ENCODE measurements at places on chromosomes 7 and 10.

DNA sequence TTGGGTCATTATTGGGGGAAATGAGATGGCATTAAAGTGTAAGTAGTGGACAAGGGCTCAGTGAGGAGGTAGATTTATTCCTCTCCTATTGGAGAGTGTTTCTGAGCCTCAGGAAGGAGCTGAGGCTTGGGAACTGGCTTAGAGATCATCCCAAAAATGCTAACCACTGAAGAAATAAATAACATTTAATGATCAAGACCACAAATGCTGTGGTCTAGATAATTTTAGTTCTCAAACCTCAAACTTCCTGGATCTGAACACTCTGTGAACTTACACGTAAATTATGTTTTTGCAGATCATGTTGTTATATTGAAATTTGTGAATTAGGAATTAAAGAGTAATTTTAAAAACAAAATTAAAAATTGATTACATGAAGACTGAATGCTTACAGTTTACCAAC is 27.3 kb downstream of the MDFIC start:
- no peaks in the 10 kb centered on the region for H3K27me3 ChIP-seq
- no peak overlapping the region for H3K27ac ChIP-seq
- no peak for DNase-seq
- peaks cover 30% of the 10 kb centered on the region for H3K36me3 ChIP-seq
- H3K4me1 ChIP-seq: peaks cover 31% of the 10 kb centered on the region
- H3K4me3 ChIP-seq: peak overlapping the region; percentile 62

GRCh38 chr7:90655566-90655965 is 59.4 kb downstream of the CDK14 start:
- H3K4me3 ChIP-seq: no peak overlapping the region
- no peak for DNase-seq
- H3K27ac ChIP-seq: no peak overlapping the region
- no peaks in the 10 kb centered on the region for H3K36me3 ChIP-seq

- peak overlapping the region; percentile 41 for H3K4me3 ChIP-seq
- H3K27ac ChIP-seq: no peak overlapping the region
- no peaks in the 10 kb centered on the region for H3K36me3 ChIP-seq
- H3K27me3 ChIP-seq: peaks cover 45% of the 10 kb centered on the region
Measured at GRCh38 chr10:110643035-110643652, 992 bp upstream of the RBM20 start.

GRCh38 chr7:94344826-94345225 is 49.9 kb upstream of the COL1A2 start:
- DNase-seq: no peak
- no peak overlapping the region for H3K4me3 ChIP-seq
- no peaks in the 10 kb centered on the region for H3K36me3 ChIP-seq
- H3K4me1 ChIP-seq: no peaks in the 10 kb centered on the region

DNA sequence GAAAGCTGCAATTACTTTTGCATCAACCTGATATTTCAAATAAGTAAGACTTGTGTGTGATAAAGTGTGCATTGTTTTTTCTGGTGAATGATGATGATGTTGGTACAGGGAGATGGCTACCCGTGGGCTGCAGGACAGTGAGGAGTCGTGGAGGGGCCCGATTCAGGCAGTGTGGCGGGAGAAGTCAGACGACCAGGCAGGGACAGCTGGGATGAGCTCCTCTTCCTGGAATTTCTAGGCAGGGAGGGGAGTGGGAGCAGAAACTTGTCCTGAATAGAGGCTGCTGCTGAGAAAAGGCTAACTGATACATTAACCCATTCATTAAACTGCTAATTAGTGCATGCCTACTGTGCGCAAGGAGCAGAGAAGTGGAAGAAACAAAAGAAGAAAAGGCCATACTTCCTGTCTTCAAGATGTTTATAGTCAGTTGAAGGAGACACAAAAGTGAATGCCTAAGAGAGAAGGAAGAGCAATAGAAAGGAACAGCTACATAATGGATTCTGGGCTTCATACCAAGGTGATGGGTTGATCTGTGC is 9.3 kb upstream of the GATAD1 start:
- no peaks in the 10 kb centered on the region for H3K36me3 ChIP-seq
- no peak overlapping the region for H3K27ac ChIP-seq
- no peak overlapping the region for H3K4me3 ChIP-seq
- DNase-seq: no peak
- no peaks in the 10 kb centered on the region for H3K4me1 ChIP-seq

- no peaks in the 10 kb centered on the region for H3K27me3 ChIP-seq
- H3K4me1 ChIP-seq: no peaks in the 10 kb centered on the region
- no peak overlapping the region for H3K4me3 ChIP-seq
- H3K36me3 ChIP-seq: no peaks in the 10 kb centered on the region
- no peak for DNase-seq
Measured at GRCh38 chr10:126110489-126111180, 214.3 kb downstream of the FANK1 start.

GRCh38 chr10:3364768-3365480 is 192.3 kb upstream of the PITRM1 start:
- H3K27me3 ChIP-seq: no peaks in the 10 kb centered on the region
- no peak overlapping the region for H3K27ac ChIP-seq
- no peak for DNase-seq

DNA sequence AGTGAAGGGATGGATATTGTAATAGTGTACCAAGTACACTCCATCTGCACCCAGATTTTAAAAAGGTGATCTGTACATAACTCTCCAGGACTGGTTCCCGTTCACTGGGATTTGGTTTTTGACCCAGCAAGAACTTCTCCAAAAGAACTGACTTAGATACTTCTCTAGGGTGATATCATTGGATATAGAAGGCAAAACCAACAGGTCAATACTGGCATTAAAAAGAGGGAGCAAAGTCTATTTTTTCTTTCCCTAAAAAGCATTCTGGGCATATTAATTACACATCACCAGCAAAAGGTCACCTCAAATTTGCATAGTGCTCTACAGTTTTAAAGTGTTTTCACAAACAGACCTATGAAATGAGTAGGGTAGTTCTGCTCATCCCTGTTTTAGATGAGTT is 3.5 kb downstream of the MYPN start:
- no peak overlapping the region for H3K27ac ChIP-seq
- peaks cover 3% of the 10 kb centered on the region for H3K27me3 ChIP-seq
- no peak overlapping the region for H3K4me3 ChIP-seq
- no peak for DNase-seq

- peak overlapping the region; percentile 21 for H3K4me3 ChIP-seq
- H3K27ac ChIP-seq: peak overlapping the region; percentile 67
- no peaks in the 10 kb centered on the region for H3K27me3 ChIP-seq
- peaks cover 13% of the 10 kb centered on the region for H3K4me1 ChIP-seq
- H3K36me3 ChIP-seq: no peaks in the 10 kb centered on the region
Measured at GRCh38 chr10:119103241-119103902, 541 bp upstream of the DENND10 start.

DNA sequence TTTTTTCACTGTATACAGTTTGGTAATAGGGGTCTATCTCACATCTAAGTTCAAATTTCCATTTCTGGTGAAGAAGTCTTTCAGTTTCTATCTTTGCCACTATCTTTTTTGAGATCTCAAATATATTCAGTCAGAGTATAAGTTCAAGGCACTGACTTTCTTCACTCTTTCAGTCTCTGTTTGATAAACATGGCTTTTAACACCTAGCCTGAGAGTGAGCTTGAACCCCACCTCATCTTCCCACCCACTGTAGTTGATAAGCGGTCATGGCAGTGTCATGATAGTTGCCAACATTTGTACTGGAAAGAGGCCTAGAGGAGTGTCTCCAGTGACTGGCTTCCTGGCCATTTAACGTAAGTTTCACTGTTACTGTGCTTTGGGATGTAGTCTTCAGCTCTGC is 41.2 kb upstream of the AGR3 start:
- DNase-seq: no peak
- H3K27ac ChIP-seq: no peak overlapping the region
- H3K36me3 ChIP-seq: no peaks in the 10 kb centered on the region
- no peaks in the 10 kb centered on the region for H3K4me1 ChIP-seq
- no peaks in the 10 kb centered on the region for H3K27me3 ChIP-seq

GRCh38 chr7:36115448-36116321 is 37.4 kb upstream of the EEPD1 start:
- no peaks in the 10 kb centered on the region for H3K36me3 ChIP-seq
- H3K27me3 ChIP-seq: peaks cover 2% of the 10 kb centered on the region
- peaks cover 25% of the 10 kb centered on the region for H3K4me1 ChIP-seq
- no peak overlapping the region for H3K27ac ChIP-seq

DNA sequence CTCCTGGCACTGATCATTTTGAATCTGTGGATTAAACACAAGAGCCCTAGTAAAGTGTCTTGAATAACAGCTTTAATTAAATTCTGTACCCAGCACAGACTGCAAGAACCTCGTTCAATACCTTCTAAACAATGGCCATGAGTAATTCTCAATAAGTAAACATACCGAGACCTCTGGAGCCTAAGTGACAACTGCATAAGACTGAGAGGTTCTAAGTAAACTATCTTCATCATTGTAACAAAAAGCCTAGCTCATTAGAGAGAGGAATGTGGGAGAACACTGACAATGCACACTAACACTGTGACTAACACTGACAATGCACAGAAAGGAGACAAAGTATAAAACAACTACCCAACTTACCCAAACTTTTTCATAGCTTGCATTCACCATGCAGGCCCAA is 117.4 kb downstream of the ELAPOR2 start:
- peaks cover 1% of the 10 kb centered on the region for H3K27me3 ChIP-seq
- H3K4me3 ChIP-seq: no peak overlapping the region
- no peaks in the 10 kb centered on the region for H3K4me1 ChIP-seq
- no peak for DNase-seq
- H3K36me3 ChIP-seq: peaks cover 3% of the 10 kb centered on the region

- no peak for DNase-seq
- H3K27me3 ChIP-seq: no peaks in the 10 kb centered on the region
- H3K4me3 ChIP-seq: no peak overlapping the region
- H3K4me1 ChIP-seq: peaks cover 8% of the 10 kb centered on the region
- no peaks in the 10 kb centered on the region for H3K36me3 ChIP-seq
- no peak overlapping the region for H3K27ac ChIP-seq
Measured at GRCh38 chr10:114623661-114624294, 34.3 kb downstream of the ABLIM1 start.

DNA sequence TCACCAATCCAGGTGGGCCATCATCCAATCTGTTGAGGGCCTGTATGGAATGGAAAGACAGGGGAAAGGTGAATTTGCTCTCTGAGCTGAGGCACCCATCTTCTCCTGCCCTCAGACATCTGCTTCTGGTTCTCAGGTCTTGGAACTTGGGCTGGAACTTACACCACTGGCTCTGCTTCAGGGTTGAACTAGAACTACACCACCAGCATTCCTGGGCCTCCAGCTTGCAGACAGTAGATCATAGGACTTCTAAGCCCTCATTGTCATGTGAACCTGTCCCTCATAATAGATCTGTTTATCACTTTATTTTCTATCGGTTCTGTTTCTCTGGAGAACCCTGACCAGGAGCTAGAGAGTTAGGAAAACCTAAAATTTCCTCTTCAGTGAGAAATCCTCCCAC is 233.5 kb downstream of the CREB5 start:
- no peak for DNase-seq
- H3K36me3 ChIP-seq: no peaks in the 10 kb centered on the region
- H3K4me1 ChIP-seq: no peaks in the 10 kb centered on the region
- no peaks in the 10 kb centered on the region for H3K27me3 ChIP-seq
- no peak overlapping the region for H3K4me3 ChIP-seq

GRCh38 chr10:118439824-118440223 is 97.7 kb upstream of the FAM204A start:
- no peak overlapping the region for H3K27ac ChIP-seq
- no peaks in the 10 kb centered on the region for H3K36me3 ChIP-seq
- H3K4me1 ChIP-seq: no peaks in the 10 kb centered on the region

DNA sequence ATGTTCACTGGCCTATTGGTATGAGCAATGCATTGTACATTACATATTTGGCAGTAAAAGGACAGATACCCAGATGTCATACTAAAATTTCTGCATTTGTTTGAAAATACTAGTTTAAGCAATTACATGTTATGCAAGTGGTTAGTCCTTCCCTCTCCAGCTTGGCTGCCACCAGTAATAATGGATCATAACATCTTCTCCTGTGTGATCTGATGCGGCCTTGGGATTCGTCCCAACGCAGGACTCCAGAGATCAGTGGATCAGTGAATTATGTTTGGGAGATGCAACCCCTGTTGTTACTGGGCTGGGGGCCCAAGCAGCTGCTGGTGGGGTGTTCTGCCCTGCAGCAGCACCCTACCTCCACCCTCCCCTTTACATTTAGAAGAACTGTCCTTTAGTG is 11.2 kb upstream of the PDK4 start:
- H3K27me3 ChIP-seq: no peaks in the 10 kb centered on the region
- no peak overlapping the region for H3K4me3 ChIP-seq
- H3K4me1 ChIP-seq: no peaks in the 10 kb centered on the region
- no peaks in the 10 kb centered on the region for H3K36me3 ChIP-seq
